Neural progenitor cell (in vitro differentiated cells): ENCODE measurements at places on chromosomes 2 and 18.

- DNase-seq = no peak
These were observed 10.4 kb downstream of the VSNL1 start for GRCh38 chr2:17550907-17551306.

- no peak for DNase-seq
These were observed 112.9 kb downstream of the THADA start for GRCh38 chr2:43482961-43483360.

DNA sequence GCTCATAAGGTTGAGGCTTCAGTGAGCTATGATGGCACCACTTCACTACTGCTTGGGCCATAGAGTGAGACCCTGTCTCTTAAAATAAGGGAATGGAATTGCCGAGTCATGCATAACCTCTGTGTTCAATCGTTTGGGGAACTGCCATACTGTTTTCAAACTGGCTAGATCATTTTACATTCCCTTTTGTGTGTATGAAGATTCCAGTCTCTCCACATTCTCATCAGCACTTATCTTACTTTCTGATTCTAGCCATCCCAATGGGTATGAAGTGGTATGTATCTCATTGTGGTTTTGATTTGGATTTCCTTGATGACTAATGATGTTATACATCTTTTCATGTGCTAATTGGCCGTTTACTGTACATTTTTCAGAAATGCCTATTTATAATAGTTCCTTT is 23.7 kb downstream of the MARCHF7 start:
- DNase-seq = no peak

- no peak for DNase-seq
These were observed 4.5 kb downstream of the STK17B start for GRCh38 chr2:196166876-196167275.

DNA sequence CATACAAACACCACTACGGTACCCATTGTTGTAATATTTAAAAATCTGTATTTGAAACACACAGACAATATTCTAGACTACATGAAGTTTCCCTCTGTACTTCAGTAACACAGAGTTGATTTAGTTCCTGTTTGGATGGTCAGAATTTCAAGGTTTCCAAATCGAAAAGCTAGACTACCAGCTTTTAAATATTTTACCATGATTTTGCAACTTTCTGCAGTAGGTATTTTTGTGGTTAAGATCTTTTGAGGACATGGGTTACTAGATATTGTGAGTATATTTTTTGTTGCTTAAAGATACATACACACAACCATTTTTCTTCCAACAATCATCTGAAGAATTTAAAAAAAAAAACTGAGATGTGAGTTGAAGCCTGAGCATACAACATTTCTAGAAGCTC is 10.9 kb downstream of the SERPINB5 start:
- DNase-seq = no peak

- DNase-seq = no peak
These were observed 553.7 kb upstream of the SYT4 start for GRCh38 chr18:43830947-43831346.

- DNase-seq = no peak
These were observed 156.5 kb downstream of the COL6A3 start for GRCh38 chr2:237257471-237257951.

GRCh38 chr2:221085936-221086335 is 486.2 kb downstream of the EPHA4 start:
- no peak for DNase-seq

DNA sequence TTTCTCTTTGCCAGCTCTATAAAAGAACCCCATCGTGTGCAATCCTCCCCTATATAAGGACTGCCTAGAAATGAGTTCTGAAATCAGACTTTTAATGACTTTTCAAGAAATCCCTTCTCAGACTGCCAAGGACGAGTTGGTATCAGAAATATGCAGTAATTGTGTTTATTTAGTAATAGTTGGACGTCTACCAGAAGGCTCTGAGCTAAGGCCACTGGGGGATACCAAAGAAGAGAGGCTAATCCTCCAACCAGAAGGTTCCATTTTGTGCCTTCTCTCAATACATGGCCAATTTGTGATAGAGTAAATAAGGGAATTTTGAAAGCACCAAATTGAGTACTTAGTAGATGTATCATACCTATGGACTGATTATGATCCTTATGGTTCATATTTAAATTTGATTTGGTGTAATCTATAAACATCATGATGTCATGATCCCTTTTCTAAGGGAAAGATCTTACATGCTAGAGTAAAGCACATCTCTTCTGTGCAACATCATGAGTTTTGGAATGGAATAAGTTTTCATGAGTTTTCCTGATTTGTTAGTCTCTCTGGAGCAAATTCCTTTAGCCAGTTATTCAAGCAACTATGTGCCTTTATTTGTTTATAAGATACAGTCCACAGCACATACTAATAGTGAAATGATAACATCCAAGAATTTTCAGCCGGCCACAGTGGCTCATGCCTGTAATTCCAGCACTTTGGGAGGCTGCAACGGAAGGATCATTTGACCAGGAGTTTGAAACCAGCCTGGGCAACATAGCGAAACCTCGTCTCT is 82.2 kb upstream of the LTBP1 start:
- no peak for DNase-seq

- no peak for DNase-seq
These were observed 59.1 kb downstream of the NETO1 start for GRCh38 chr18:72808680-72809079.

DNA sequence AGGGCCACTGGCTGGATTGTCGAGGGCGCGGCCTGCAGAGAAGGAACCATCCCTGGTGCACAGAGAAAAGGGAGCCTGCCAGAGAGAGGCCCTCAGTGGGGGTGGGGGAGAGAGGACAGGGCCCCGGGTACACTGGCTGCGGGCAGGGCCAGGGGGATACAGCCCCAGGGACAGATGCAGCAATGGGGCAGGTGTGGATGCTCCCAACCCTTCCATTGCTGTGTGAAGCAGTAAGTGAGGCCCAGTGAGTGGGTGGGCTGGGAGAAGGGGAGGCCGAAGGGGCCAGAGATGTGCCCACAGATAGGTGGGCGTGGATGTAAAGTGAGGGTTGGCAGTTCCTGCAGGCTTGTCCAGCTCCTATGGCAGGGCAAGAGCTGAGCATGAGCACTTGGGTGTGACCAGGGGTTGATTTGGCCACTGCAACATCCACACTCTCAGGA is 7.4 kb downstream of the AGXT start:
- no peak for DNase-seq

- DNase-seq = no peak
These were observed 5.4 kb upstream of the SLC3A1 start for GRCh38 chr2:44269831-44270230.

DNA sequence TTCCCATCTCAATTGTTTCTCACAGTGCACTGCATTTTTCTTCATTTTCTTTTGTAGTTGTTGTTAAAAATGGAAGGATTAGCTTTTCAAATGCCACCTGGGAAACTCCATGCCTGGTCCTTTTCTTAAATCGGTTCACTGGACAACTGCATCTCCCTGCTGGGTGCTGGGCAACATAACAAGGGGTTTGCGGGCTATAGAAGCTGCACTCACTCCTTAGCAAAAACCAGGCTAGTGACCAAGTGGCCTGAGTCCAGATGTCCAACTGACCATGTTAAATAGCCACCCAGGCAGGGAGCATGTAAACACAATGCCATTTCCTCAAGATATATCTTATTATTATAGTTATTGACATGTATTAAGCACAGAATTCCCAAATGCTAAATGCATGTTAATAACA is 264.9 kb downstream of the ICOS start:
- no peak for DNase-seq

DNA sequence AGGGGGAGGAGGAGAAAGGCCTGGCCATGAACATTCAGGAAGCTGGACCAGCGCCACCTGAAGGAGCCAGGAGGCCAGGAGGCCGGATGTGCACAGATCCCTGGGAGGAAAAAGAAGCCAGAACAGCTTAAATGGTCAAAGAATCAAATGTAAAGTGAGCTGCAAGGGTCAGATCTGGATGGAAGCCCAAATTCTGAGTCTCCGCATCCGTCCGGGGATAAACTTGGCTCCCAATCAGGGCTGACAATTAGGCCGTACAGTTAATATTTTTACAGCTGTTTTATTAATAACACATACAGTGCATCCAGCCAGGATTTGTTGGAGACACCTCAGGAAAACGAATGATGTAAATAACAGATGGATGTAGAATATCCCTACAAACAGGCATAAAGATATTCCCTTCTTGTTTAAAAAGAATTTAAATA is 495.1 kb upstream of the TCF4 start:
- DNase-seq = peak; percentile 15

DNA sequence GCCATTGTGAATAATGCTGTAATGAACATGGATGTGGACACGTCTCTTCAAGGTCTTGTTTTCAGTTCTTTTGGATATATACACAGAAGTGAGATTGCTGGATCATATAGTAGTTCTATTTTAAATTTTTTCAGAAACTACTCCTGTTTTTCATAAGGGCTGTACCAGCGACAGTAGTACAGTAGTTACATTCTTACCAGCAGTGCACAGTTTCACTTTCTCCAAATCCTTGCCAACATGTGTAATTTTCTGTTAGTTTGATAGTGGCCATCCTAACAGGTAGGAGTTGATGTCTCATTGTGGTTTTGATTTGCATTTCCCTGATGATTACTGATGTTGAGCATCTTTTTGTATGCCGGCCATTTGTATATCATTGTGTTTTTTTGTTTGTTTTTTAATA is 81.7 kb downstream of the EPC2 start:
- no peak for DNase-seq

- DNase-seq = no peak
These were observed 911.6 kb downstream of the EPHA4 start for GRCh38 chr2:220660277-220661145.

GRCh38 chr2:64888591-64889309 is 100.4 kb upstream of the SLC1A4 start:
- DNase-seq = no peak

- DNase-seq = no peak
These were observed 24.6 kb downstream of the EML4 start for GRCh38 chr2:42193722-42194187.

DNA sequence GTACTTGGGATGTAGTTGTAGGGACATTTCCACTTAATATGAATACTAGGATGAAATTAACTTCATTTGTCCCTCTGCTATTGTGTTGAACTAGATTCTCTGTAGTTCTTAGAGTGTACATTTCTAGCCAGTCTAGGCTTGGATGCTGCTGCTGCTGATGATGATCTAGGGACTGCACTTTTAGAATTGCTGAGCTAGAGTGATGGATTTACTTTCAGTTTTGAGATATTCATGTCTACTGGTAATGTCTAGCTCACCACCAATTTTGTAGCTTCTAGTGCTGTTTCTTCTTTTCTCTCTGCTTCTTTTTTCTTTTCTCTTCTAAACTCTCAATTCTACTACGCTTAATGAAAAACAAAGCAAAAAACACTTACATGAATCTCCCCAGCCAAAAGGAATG is 49.4 kb downstream of the MRPS9 start:
- no peak for DNase-seq
